Adrenal gland (tissue), 19 donors: ENCODE measurements at places on chromosomes 4 and X. TPM values are rescaled to one million over a fixed set of nuclear protein-coding genes. Genes with fewer than 3 reads are reported as not detected.

DNA sequence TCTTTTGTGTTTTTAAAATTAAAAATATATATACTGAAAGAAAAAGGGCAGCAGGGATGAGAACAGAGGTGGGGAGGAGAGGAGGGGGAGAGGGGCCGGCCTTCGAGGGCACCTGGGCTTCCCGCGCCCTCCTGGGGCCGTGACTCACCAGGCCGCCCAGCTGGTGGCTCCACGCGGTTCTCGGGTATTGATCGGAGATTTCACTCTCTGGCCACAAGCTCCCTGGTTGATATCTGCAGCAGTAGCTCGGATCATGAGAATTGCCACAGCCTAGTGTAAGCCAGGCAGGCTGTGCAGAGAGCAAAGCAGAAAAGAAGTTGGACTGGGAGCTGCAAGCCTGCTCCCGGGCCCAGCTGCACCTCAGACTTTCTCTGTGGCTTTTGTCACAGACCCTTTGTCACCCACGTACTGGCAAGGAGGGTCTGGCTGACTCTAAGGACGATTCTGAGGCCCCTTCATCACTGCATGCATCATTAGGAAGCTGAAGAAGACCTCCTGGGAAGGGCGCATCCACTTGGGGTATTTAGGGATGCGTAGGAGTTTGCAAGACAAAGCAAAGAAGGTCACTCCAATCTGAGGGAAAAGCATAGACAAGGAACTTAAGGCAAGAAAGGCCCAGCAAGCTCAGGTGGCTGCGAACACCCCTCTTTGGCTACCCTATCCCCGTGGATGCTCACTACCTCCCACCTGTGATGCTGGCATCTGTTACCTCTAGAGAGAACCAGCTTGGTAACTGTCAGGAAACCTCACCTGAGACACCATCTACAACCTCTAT, 71.7 kb downstream of the CPZ start:
- H3K27me3 ChIP-seq, result peaks cover 10% of the 10 kb centered on the region
- no peak overlapping the region for H3K27ac ChIP-seq
- no peaks in the 10 kb centered on the region for H3K4me1 ChIP-seq
- no peak for DNase-seq
- H3K36me3 ChIP-seq, result no peaks in the 10 kb centered on the region
- H3K4me3 ChIP-seq, result no peak overlapping the region

DNA sequence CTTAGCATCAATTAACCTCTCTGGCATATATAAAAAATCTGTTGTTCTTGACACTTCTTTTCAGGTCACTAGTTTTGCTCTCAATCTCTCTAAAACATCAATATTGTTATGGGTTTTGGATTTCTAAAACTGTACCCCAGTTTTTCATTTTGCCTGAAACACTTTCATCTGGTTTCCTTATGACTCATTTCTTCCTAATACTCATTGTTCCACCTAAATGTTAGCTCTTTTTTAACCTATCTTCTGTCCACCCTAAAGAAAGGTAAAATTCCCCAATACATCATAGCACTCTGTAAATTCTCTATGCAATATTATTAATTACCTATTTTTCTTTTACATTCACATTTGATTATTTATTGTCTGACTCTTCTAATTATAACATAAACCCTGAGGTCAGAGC, 575.5 kb upstream of the NDST4 start:
- no peak for DNase-seq
- no peak overlapping the region for H3K27ac ChIP-seq
- H3K4me1 ChIP-seq, result no peaks in the 10 kb centered on the region
- H3K4me3 ChIP-seq, result no peak overlapping the region

- peaks cover 5% of the 10 kb centered on the region for H3K27me3 ChIP-seq
- H3K4me1 ChIP-seq, result peaks cover 24% of the 10 kb centered on the region
- peak overlapping the region; percentile 78 for H3K27ac ChIP-seq
- no peak for DNase-seq
Observed at GRCh38 chrX:154040863-154041262, 21.2 kb upstream of the IRAK1 start.

DNA sequence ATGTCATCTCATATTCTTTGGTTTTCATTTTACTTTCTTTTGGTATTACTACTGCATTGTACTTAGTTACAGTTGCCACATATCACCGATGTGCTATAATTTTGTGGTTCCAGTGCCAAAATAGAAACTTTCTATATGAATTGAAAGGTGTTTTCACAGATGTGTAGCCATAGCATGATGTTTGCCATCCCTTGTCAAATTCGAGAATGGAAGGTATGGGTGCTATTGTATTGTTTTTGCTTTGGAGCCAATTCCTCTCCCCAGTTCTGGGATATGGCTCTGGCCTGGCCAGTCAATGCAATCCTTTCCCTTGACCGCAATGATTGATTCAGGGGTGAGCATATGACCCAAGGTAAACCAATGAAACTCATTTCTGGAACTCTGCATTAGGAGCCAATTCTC, 86.2 kb upstream of the RPS6KA3 start:
- peaks cover 12% of the 10 kb centered on the region for H3K27me3 ChIP-seq
- no peak overlapping the region for H3K4me3 ChIP-seq
- no peak for DNase-seq
- H3K4me1 ChIP-seq, result no peaks in the 10 kb centered on the region

DNA sequence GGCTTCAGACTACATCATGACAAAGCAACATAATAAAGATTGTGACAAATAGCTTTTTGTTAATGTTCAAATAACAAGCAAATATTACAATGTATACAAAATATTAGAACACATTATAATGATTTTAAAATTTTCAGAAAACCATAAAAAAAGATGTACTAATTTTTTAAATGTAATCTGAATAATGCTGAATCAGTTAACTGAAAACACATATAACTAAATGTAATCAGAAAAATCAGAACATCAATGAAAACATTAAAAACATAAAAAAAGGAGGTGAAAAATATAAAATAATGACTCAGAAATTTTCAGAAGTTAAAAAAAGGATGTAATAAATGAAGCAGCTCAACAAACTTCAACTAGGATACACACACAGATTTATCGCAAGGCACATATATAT, 53.5 kb downstream of the ZNF721 start:
- DNase-seq, result no peak
- no peaks in the 10 kb centered on the region for H3K36me3 ChIP-seq
- H3K27ac ChIP-seq, result no peak overlapping the region
- H3K4me1 ChIP-seq, result no peaks in the 10 kb centered on the region
- H3K27me3 ChIP-seq, result no peaks in the 10 kb centered on the region

Gene SCLT1
- 3.2 TPM for total RNA-seq

Gene SLITRK2
- total RNA-seq, result 0.04 TPM

DNA sequence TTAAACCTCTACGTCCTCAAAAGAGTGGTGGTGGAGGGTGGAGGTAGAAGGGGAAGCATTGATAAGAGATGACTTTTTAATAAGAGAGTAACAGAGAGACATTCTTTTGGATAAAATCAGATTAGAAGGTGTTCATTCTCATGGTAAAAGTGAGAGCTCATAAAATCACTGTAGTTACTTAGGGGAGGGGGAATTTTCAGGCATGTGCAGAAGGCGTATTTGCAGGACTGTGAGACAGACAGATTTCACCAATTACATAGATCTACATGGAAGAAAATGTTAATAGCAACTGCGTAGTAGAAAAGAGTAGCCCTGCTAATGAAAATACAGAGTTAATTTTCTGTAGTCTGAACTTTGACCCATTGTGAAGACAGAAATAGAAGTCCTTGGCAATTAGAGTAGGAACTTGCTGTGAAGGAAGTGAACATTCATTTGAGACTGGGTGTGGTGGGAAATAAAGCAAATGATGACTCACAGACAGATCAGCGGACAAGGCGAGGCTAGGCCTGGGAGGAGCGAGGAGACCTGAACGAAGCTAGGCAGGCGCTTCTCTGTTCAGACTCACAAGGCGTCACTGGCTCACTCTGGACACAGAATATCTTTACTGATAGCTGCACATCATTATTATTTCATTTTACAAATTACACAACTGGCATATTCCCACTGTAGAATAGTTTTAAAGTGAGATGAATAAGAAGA, 57.2 kb upstream of the FAM9C start:
- peak; percentile 83 for DNase-seq
- no peaks in the 10 kb centered on the region for H3K27me3 ChIP-seq
- H3K36me3 ChIP-seq, result no peaks in the 10 kb centered on the region
- H3K27ac ChIP-seq, result no peak overlapping the region
- no peak overlapping the region for H3K4me3 ChIP-seq
- peaks cover 18% of the 10 kb centered on the region for H3K4me1 ChIP-seq

Gene NXF2B
- total RNA-seq, result not detected

DNA sequence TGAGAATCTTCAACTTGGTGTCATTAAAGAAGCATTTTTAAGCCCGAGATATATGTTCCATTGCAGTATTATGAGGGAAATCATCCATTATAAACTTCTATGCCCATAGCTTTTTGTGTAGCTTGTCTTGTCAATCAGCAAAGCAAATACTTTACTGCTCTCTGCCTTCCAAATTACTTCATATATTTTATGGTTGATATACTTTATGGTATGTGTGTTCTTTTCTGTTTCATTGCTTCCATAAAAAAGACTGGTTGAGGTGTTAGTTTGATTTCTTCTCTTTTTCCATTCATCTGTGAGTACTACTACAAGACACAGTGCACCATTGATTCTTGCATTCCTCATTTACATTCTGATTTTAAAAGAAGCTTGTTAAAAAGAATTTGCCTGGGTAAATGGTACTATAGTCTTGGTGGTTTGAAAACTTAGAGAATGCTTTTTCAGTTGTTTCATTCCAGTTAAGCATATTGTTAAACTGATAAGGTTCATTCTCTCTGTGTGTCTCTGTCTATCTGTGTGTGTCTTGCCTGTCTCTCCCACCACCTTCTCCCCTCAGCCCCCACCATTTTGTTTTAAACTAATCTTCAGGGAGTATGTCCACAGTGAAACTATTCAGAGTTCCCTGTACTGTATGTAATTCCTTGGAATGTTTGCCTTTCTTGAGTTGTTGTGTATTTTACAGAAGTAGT, 27.1 kb downstream of the STAG2 start:
- no peaks in the 10 kb centered on the region for H3K36me3 ChIP-seq
- no peak overlapping the region for H3K4me3 ChIP-seq
- DNase-seq, result no peak
- no peaks in the 10 kb centered on the region for H3K4me1 ChIP-seq
- no peak overlapping the region for H3K27ac ChIP-seq
- H3K27me3 ChIP-seq, result peaks cover 3% of the 10 kb centered on the region

Gene FREM3
- total RNA-seq, result not detected

DNA sequence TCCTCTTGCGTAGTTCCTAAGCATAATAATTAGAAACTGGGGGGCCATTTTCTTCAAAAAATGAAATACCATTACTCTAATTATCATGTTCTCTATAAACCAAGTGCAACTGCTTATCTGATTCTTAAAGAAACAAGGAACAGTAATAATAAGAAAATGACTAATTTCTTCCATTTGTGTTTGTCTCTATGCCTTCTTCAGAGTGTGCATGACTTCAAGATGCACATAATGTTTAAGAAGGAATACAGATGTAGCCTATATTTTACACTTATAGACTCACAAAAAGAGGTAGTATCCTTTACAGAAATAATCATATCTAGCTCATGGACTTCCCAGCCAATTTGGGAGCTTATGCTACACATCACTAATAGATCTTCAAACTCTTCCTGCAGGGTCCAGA, 131.7 kb downstream of the CHRNA9 start:
- no peak overlapping the region for H3K4me3 ChIP-seq
- peaks cover 9% of the 10 kb centered on the region for H3K36me3 ChIP-seq
- H3K27ac ChIP-seq, result no peak overlapping the region
- no peak for DNase-seq

Gene ABRAXAS1
- total RNA-seq, result 10.1 TPM

GRCh38 chrX:80335062-80335830, 85.0 kb upstream of the TENT5D start:
- peak overlapping the region; percentile 69 for H3K27ac ChIP-seq
- DNase-seq, result peak; percentile 72
- H3K27me3 ChIP-seq, result no peaks in the 10 kb centered on the region
- H3K4me1 ChIP-seq, result no peaks in the 10 kb centered on the region

Gene CCNA2
- 1.7 TPM for total RNA-seq

GRCh38 chr4:102008711-102009110, 218.2 kb downstream of the BANK1 start:
- no peak overlapping the region for H3K4me3 ChIP-seq
- no peaks in the 10 kb centered on the region for H3K36me3 ChIP-seq
- H3K27me3 ChIP-seq, result no peaks in the 10 kb centered on the region

Gene PHOX2B
- total RNA-seq, result 2.9 TPM

DNA sequence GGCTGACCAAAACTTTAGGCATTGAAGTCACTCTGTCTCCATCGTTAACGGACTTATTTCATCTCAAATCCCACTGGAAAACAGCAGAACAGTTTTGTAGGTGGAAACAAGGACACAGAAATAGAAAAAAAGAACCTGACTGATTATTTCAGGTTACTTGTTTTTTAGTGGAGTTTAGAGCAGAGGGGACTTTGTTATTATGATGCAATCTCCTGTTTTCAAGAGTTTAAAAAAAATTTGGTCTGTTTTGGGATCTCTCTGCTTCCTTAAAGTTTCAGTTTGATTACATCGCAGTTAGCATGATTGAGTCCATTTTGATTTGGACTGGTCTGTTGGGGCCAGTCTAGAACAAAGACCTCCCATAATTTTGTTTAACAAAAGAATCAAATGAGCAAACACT, 13.6 kb downstream of the PROM1 start:
- DNase-seq, result no peak
- no peaks in the 10 kb centered on the region for H3K36me3 ChIP-seq
- no peak overlapping the region for H3K27ac ChIP-seq
- no peaks in the 10 kb centered on the region for H3K4me1 ChIP-seq

GRCh38 chr4:187046471-187046870, 322.8 kb upstream of the FAT1 start:
- no peak overlapping the region for H3K4me3 ChIP-seq
- H3K27me3 ChIP-seq, result no peaks in the 10 kb centered on the region
- H3K36me3 ChIP-seq, result no peaks in the 10 kb centered on the region
- no peak for DNase-seq
- H3K4me1 ChIP-seq, result no peaks in the 10 kb centered on the region

DNA sequence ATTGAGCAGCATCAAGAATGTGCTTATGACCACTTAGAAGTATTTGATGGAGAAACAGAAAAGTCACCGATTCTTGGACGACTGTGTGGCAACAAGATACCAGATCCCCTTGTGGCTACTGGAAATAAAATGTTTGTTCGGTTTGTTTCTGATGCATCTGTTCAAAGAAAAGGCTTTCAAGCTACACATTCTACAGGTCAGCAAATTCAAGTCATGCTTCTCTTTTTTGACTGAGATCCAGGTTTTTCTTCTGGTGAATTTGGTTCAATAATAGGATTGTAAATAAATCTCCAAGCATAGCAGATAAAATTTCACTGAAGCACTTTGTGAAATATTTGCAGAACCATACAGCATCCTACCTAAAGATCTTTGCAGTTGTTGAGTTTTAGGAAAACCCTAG, 218.1 kb downstream of the TLL1 start:
- H3K4me1 ChIP-seq, result no peaks in the 10 kb centered on the region
- no peaks in the 10 kb centered on the region for H3K36me3 ChIP-seq
- no peak overlapping the region for H3K4me3 ChIP-seq
- DNase-seq, result no peak

GRCh38 chrX:153971450-153972367, at the start of gene HCFC1:
Gene HCFC1, minus strand, starts transcription at chrX:153971818. Its CDS starts 978 bp downstream, at chrX:153970840.
- H3K4me3 ChIP-seq, result peak within 1 kb of the TSS; percentile 86
- H3K4me1 ChIP-seq, result peaks cover 18% of the 10 kb centered on the region
- no peaks in the 10 kb centered on the region for H3K36me3 ChIP-seq
- peak; percentile 96 for DNase-seq
- H3K27me3 ChIP-seq, result no peaks in the 10 kb centered on the region
